ENCODE measurements at places on chromosomes 7 and 10. TPM values are rescaled to one million over a fixed set of nuclear protein-coding genes. Genes with fewer than 3 reads are reported as not detected.
A peak's percentile ranks its signal among the peaks of the same experiment; 100 is the strongest.

- H3K27me3 ChIP-seq, result no peaks in the 10 kb centered on the region
- no peaks in the 10 kb centered on the region for H3K36me3 ChIP-seq
- no peak for DNase-seq
These were observed 31.1 kb downstream of the LMTK2 start for GRCh38 chr7:98137826-98138151.

GRCh38 chr7:99030457-99030856, 113.5 kb downstream of the SMURF1 start:
- H3K4me1 ChIP-seq, result no peaks in the 10 kb centered on the region
- no peaks in the 10 kb centered on the region for H3K36me3 ChIP-seq
- no peaks in the 10 kb centered on the region for H3K27me3 ChIP-seq
- no peak overlapping the region for H3K27ac ChIP-seq

DNA sequence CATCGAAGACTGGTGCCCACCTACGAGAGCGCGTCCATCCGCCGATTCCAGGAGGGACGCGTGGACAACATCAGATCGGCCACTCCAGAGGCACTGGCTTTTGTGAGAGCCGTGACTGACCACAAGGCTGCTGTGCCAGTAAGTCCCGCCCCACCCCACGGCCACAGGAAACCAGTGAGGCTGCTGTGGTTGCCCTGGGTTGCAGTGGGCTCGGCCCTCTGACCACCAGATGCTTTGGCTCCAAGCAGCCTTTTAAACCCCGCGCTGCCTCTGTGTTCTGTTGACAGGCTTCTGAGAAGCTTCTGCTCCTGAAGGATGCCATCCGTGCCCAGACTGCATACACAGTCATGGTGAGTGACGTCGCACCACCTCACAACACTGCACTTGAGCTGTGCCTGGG, 24.4 kb upstream of the C10orf53 start:
- no peak overlapping the region for H3K27ac ChIP-seq
- H3K4me3 ChIP-seq, result no peak overlapping the region
- H3K36me3 ChIP-seq, result no peaks in the 10 kb centered on the region
- no peaks in the 10 kb centered on the region for H3K4me1 ChIP-seq
- DNase-seq, result no peak

- peak; percentile 36 for DNase-seq
- peaks cover 17% of the 10 kb centered on the region for H3K36me3 ChIP-seq
- H3K27me3 ChIP-seq, result no peaks in the 10 kb centered on the region
- no peak within 1 kb of the TSS for H3K27ac ChIP-seq
- peak within 1 kb of the TSS; percentile 19 for H3K4me3 ChIP-seq
These were observed at the start of gene KCNIP2 for GRCh38 chr10:101843032-101844021. Gene KCNIP2 (minus strand): TSS chr10:101843800. CDS start chr10:101843568, 232 bp downstream.

Gene COX19
- 47.1 TPM for total RNA-seq
